ENCODE measurements at places on chromosomes 2 and 18. TPM values are rescaled to one million over a fixed set of nuclear protein-coding genes. Genes with fewer than 3 reads are reported as not detected.

SLC23A3 gene
- polyA plus RNA-seq: 0.51 TPM

SERPINB11 gene
- polyA plus RNA-seq: not detected

GRCh38 chr18:48777744-48778116 is 173.0 kb downstream of the SMAD7 start:
- no peak for DNase-seq

GRCh38 chr2:174753038-174753633 is 11.1 kb downstream of the CHRNA1 start:
- no peak for DNase-seq

GRCh38 chr18:40120356-40120755 is 1834.7 kb upstream of the PIK3C3 start:
- no peak for DNase-seq

GRCh38 chr18:61435064-61435652 is 101.9 kb downstream of the CDH20 start:
- DNase-seq: no peak

Measured in foreskin keratinocyte (primary cell).